ENCODE measurements at places on chromosomes 5 and 9.

DNA sequence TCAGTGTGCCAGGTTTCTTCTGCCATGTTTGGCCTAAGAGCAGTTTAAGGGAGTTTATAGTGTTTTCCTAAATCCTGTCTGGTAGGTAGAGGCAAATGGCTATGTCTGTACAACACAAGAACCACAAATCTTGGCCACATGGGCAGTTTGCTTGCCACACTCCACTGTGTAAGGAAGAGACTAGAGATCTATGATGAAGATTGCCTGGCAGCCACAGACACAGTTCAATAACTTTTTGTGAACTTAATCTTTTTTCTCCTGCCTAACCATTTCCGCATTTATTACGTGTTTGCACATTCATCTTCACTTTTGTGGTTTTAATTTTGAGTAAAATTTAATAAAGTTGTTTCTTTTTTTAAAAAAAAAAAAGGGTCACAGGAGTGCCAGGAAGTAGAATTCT is 5.8 kb downstream of the MFAP3 start:
- no peak overlapping the region for H3K4me3 ChIP-seq
- H3K36me3 ChIP-seq, result peaks cover 4% of the 10 kb centered on the region
- H3K27ac ChIP-seq, result no peak overlapping the region
- H3K4me1 ChIP-seq, result peaks cover 3% of the 10 kb centered on the region

GRCh38 chr9:115167175-115167574 is 49.2 kb upstream of the TNC start:
- peaks cover 11% of the 10 kb centered on the region for H3K4me1 ChIP-seq
- no peak for DNase-seq

DNA sequence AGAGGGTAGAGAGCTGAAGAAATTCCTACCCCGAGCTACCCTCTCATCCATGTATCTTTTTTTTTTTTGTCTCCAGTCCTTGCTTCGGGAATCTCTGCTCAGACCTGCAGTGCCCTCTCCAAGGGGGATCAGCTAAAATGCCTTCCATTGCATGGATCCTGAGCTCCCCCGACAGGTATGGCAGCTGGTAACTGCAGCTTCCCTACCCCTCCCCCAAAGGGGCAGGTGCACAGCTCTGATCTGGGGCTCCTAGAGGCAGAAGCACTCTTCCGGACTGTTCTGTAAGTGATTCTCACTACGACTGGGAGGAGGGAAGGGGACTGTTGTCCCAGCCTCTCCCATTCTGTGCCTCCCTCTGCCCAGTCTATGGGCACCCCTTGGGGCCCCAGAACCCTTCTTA is 169.6 kb downstream of the MELK start:
- no peaks in the 10 kb centered on the region for H3K36me3 ChIP-seq
- no peak overlapping the region for H3K27ac ChIP-seq
- peaks cover 86% of the 10 kb centered on the region for H3K27me3 ChIP-seq
- no peaks in the 10 kb centered on the region for H3K4me1 ChIP-seq

DNA sequence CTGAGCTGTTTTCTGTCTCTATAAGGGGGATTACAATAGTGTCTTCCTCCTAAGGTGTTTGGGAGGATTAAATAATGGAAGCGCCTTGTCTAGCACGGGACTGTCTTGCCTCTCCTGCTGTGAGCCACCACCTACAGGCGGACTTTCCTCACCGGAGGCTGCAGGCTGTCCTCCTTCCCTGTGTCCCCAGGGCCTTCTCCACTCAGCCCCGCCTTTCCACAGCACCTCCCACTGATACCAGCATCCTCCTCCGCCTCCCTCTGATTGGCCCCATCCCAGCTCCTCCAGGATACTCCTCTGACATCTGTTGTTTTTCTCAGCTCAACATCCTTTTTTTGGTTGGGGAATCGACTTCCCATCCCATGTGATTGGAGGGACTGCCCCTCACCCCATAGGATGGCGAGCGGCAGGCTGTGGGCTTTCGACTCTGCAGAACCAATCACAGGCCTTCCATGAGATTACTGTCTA is 851 bp upstream of the ZDHHC12 start:
- H3K36me3 ChIP-seq, result no peaks in the 10 kb centered on the region
- no peaks in the 10 kb centered on the region for H3K27me3 ChIP-seq
- DNase-seq, result no peak
- no peak overlapping the region for H3K27ac ChIP-seq
- peaks cover 23% of the 10 kb centered on the region for H3K4me1 ChIP-seq
- peak overlapping the region; percentile 86 for H3K4me3 ChIP-seq

DNA sequence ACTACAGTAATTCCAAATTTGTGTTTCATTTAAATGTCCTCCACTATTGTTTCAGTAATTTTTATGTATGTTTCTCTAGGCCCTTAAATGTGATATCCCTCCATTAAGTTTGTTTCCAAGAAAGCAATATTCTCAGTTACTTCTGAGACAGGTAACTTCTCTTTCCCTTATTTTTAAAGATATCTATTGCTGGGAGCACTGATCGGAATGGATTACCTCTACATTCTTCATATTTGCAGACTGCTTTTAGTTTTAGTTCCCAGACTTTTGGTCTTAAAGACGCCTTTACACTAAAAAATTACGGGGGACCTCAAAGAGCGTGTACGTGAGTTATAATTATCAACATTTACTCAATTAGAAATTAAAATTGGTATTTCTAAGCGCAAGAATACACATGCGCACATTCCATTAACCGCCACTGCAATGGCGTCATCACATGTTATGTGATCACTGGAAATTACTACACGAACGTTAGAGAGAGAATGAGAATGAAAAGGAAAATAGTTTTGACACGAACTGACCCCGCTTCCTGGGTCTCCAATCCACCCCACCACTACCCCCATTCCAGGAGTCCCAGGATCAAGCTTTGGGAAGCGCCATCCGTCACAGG is 519 bp upstream of the RAD50 start:
- no peaks in the 10 kb centered on the region for H3K36me3 ChIP-seq
- no peak for DNase-seq
- peaks cover 4% of the 10 kb centered on the region for H3K27me3 ChIP-seq
- peak overlapping the region; percentile 96 for H3K4me3 ChIP-seq
- H3K4me1 ChIP-seq, result peaks cover 25% of the 10 kb centered on the region

GRCh38 chr5:36796155-36796554 is 80.4 kb upstream of the NIPBL start:
- DNase-seq, result no peak
- H3K36me3 ChIP-seq, result no peaks in the 10 kb centered on the region
- H3K27ac ChIP-seq, result no peak overlapping the region
- peaks cover 33% of the 10 kb centered on the region for H3K27me3 ChIP-seq
- H3K4me1 ChIP-seq, result no peaks in the 10 kb centered on the region

- no peak overlapping the region for H3K27ac ChIP-seq
- no peaks in the 10 kb centered on the region for H3K36me3 ChIP-seq
- no peak for DNase-seq
- no peak overlapping the region for H3K4me3 ChIP-seq
- H3K4me1 ChIP-seq, result peaks cover 4% of the 10 kb centered on the region
Observed at GRCh38 chr9:137969008-137969407, 91.4 kb downstream of the CACNA1B start.

DNA sequence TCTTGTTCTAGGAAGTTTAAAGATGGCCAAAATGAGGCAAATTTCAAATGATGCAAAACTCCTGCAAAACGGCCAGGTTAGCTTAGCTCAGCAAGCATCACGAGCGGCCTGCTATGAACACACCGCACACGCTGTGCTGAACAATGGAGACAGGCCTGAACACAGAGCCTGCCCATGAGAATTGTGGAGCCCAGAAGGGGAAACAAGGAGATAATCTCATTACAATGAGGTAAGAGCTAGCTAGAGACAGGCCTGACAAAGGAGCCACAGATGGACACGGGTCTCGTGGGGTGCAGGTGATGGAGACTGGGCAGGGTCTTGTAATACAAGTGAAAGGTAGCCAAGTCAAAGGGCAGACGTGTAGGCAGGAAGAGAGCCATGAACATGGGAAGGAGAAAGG is 50.2 kb downstream of the PSMB7 start:
- no peaks in the 10 kb centered on the region for H3K27me3 ChIP-seq
- H3K27ac ChIP-seq, result no peak overlapping the region
- DNase-seq, result no peak
- peaks cover 20% of the 10 kb centered on the region for H3K4me1 ChIP-seq
- H3K36me3 ChIP-seq, result peaks cover 6% of the 10 kb centered on the region

DNA sequence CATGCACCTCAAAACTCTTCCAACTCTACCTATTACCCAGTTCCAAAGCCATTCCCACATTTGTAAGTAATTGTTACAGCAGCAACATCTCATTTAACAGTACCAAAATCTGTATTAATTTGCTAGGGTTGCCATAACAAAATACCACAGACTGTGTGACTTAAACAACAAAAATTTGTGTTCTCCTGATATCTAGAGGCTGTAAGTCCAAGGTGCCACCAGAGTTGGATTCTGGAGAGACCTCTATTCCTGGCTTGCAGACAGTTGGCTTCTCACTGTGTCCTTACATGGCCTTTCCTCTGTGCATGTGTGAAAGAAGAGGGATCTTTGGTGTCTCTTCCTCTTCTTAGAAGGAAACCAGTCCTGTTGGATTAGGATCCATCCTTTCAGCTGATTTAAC is 203.8 kb upstream of the PIK3R1 start:
- H3K4me3 ChIP-seq, result no peak overlapping the region
- peaks cover 2% of the 10 kb centered on the region for H3K4me1 ChIP-seq
- H3K36me3 ChIP-seq, result no peaks in the 10 kb centered on the region
- no peaks in the 10 kb centered on the region for H3K27me3 ChIP-seq
- H3K27ac ChIP-seq, result no peak overlapping the region
- DNase-seq, result no peak

- peaks cover 10% of the 10 kb centered on the region for H3K36me3 ChIP-seq
- no peak for DNase-seq
- no peak overlapping the region for H3K27ac ChIP-seq
- no peak overlapping the region for H3K4me3 ChIP-seq
- peaks cover 12% of the 10 kb centered on the region for H3K4me1 ChIP-seq
Observed at GRCh38 chr5:125257997-125258396, 511.6 kb upstream of the ZNF608 start.

DNA sequence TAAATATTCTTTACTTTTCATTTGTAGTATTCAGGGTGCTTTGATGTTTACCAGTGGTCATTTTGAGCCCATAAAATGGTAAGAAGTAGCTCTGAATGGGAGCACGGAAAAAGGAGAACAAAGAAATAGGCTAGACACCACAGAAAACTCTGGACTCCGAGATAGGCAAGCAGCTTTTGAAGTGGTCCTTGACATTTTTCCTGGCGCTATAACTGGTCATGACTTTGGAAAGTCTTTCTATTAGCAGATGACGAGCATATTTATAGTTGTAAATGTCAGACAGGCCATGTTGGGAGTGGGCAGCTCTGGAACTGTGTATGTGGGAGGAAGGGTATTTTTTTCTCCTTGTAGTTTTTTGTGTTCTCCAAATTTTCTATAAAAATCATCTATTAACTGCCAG is 126.1 kb upstream of the POC5 start:
- no peak overlapping the region for H3K27ac ChIP-seq
- H3K27me3 ChIP-seq, result peaks cover 15% of the 10 kb centered on the region
- H3K4me1 ChIP-seq, result no peaks in the 10 kb centered on the region
- DNase-seq, result no peak

DNA sequence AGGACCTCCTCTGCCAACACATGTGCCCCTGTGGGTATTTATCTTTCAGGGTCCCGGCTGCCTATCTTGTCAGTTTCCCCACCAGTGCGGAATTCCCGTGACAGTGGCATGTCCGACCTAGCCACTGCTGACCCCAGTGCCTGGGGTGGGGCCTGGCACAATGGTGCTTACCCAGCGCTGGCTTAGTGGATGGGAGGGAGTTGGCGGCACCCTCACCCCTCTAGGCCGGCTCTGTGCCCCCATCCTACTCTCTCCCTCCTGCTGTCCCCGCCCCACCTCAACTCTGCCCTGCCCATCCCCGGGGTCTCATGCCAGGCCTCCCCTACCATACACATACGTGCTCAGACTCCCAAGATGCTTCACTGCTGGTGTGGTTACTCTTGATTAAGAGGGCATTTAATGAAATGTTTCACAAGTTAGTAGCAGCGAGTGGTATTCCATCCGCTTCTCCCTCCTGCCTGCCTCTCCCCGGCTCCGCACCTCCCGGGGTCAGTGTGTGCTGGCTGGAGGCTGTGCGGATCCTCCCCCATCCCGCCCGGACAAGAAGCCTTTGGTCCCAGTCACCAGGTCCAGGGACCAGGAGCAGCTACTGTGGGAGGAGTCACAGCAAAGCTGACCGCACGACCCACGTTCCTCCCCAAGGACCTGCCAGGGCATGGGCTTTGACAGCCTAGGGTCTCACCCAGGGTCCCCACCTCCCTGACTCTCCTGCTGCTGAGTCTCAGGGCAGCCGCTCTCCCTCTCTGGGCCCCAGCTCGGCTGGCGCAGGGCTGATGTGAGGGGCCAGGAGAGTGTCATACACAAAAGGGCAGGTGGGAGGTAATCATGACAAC is 9.5 kb upstream of the QRFP start:
- no peak for DNase-seq
- no peaks in the 10 kb centered on the region for H3K36me3 ChIP-seq
- no peaks in the 10 kb centered on the region for H3K27me3 ChIP-seq
- H3K4me3 ChIP-seq, result no peak overlapping the region

DNA sequence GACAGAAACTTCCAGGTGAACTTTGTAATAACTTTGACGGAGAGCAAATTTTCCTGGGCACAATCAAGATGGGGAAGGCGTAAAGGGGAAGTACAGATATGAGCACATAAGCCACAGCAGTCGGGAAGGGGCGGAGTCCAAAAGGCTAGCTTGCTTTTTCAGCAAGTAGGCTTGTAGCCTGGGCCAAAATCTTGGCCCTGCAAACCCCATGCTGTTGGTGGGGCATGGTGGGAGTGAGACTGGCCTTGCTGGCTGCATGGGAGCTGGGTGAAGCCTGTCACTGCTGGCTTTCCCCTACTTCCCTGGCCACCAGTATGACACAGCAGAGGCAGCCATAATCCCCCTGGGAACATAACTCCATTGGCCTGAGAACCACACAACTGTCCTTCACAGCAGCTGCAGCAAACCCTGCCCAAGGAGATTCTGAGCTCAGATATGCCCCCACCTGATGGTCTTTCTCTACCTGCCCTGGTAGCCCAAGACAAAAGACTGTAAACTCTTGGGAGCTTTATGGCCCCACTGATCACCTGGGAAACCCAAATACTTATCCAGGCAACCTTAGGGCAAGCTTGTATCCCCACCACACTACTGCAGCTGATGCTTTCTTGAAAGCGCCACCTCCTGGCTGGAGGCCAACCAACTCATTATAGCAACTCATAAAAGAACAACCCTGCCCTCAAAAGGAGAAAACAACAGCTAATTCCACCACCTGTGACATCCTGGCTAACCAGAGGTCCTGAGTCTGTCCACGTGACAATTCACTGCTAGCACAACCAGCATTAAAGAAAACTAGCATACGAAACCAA is 24.0 kb downstream of the DCTN4 start:
- H3K27ac ChIP-seq, result no peak overlapping the region
- DNase-seq, result no peak
- no peaks in the 10 kb centered on the region for H3K4me1 ChIP-seq
- no peaks in the 10 kb centered on the region for H3K27me3 ChIP-seq
- no peak overlapping the region for H3K4me3 ChIP-seq

- peaks cover 32% of the 10 kb centered on the region for H3K36me3 ChIP-seq
- H3K4me1 ChIP-seq, result peaks cover 10% of the 10 kb centered on the region
- H3K27me3 ChIP-seq, result no peaks in the 10 kb centered on the region
- peak overlapping the region; percentile 26 for H3K27ac ChIP-seq
Observed at GRCh38 chr5:122870219-122870856, 24.9 kb downstream of the SNX24 start.

GRCh38 chr9:112168197-112168596 is 6.9 kb downstream of the SUSD1 start:
- no peaks in the 10 kb centered on the region for H3K27me3 ChIP-seq
- DNase-seq, result no peak
- H3K27ac ChIP-seq, result no peak overlapping the region
- peaks cover 23% of the 10 kb centered on the region for H3K4me1 ChIP-seq

GRCh38 chr9:28927691-28928090 is 1354.4 kb upstream of the C9orf72 start:
- H3K27ac ChIP-seq, result no peak overlapping the region
- no peak for DNase-seq
- H3K36me3 ChIP-seq, result no peaks in the 10 kb centered on the region

Data from mesothelial cell of epicardium (in vitro differentiated cells).